ENCODE measurements at places on chromosomes 5 and 9. TPM values are rescaled to one million over a fixed set of nuclear protein-coding genes. Genes with fewer than 3 reads are reported as not detected.

- DNase-seq, result no peak
Measured at GRCh38 chr5:155839251-155840037, 487.5 kb upstream of the SGCD start.

GRCh38 chr5:138574744-138575193, 432 bp downstream of the HSPA9 start:
- DNase-seq, result no peak

- DNase-seq, result no peak
Measured at GRCh38 chr5:51997949-51998348, 614.7 kb downstream of the ISL1 start.

The SLCO6A1 gene
- 2.0 TPM for total RNA-seq

GRCh38 chr5:167511-167910, 23.8 kb upstream of the LRRC14B start:
- DNase-seq, result no peak

GRCh38 chr9:114633438-114634089, 22.5 kb downstream of the TMEM268 start:
- DNase-seq, result no peak

The HAVCR2 gene
- 0.62 TPM for total RNA-seq

GRCh38 chr5:143168171-143168741, 235.2 kb downstream of the NR3C1 start:
- DNase-seq, result no peak

- DNase-seq, result no peak
Measured at GRCh38 chr9:86046071-86046636, 53.2 kb downstream of the GOLM1 start.

GRCh38 chr5:140312067-140312790, 9.3 kb upstream of the PFDN1 start:
- DNase-seq, result no peak

The IFNB1 gene
- total RNA-seq, result not detected

The IER5L gene
- 21.8 TPM for total RNA-seq

DNA sequence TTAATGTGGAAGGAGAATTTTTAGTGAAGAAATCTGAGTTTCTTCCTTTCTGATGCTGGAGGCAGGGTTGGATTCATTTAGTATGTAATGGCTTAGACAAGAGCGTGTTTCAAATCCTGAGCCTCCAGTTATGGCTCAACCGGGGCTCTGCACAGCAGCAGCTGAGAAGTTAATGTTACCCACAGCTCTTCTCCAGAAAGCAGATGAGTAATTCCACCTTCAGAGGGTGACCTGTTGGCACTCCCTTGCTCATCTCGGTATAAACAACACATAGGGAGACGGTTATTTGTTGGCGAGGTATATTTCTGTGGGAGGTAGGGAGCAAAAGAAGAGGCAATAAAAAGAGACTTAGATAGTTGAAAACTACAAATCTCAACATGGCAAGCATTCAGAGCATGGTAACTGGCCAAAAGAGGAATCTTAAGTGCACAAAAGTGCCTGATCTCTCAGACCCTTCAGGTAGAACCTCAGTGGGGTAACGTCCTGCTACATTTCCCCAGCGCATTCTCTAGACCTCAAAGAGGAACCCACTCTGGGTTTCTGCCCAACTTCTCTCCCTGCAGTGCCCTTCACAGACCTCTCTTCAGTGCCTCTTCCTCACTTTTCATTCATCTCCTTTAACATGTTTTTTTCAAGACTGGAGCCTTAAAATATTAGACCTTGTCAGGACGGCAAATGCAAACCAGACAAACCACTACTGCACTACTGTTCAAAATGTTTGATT, 417.5 kb upstream of the ADAMTSL1 start:
- no peak for DNase-seq

GRCh38 chr5:53427965-53428364, 52.5 kb upstream of the FST start:
- DNase-seq, result no peak

DNA sequence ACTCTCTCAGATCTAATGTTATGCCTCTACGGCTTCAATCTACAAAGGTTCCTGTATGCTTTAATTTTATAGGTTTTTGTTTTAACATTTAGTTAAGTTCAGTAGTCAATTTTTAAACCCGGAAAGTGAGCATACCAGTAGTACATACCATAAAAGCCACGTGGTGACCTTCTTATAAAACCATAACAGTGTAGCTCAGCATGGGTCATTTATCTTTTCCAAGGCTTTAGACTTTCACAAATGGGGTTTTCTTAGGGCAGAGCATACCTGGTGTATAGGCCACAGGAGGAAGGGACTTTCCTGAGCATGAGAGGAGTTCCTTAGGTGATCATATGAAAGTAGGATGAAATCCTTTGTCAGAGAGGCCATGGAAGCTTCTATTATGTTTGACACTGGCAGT, 23.2 kb downstream of the ECM2 start:
- no peak for DNase-seq

- DNase-seq, result no peak
Measured at GRCh38 chr5:72151169-72151568, 43.9 kb downstream of the MAP1B start.

GRCh38 chr5:34774139-34774538, 64.8 kb upstream of the TTC23L start:
- DNase-seq, result no peak

The FABP6 gene
- 0.55 TPM for total RNA-seq

The AQP7 gene
- 4.4 TPM for total RNA-seq

- no peak for DNase-seq
Measured at GRCh38 chr9:137212520-137212919, 7.0 kb downstream of the NDOR1 start.

DNA sequence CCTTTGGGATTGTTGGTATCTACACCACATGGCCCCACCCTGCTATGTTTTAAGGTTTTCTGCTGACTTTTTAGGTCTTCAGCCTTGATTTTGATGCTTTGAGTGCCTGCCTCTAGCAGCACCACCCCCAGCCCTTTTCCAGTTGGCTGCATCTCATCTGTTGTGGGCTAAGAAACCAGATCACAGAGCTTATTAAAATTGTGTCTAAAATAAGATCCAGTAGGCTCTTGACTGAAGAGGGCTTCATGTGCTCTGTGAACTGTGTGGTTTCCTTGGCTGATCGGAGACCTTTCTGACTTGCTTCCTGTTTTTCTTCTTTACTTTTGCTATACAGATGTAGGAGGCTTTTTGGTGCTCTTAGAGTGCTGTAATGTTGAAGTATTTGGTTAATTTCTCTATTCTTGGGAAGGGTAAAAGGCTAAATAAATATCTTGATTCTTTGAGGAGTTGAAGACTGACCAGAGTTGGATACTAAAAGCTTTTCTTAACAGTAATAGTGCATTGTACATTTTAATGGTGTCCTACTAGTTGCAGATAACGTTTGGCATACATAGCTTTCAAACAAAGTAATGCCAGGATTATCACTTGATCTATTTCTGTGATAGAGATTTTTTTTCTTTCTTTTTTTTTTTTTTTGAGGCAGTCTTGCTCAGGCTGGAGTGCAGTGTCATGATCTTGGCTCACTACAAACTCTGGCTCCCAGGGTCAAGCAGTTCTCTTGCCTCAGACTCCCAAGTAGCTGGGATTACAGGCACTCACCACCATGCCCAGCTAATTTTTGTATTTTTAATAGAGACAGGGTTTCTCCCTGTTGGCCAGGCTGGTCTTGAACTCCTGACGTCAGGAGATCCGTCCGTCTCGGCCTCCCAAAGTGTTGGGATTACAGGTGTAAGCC, 4.5 kb downstream of the UBE2D2 start:
- DNase-seq, result no peak

The ASPN gene
- total RNA-seq, result not detected

GRCh38 chr5:137078171-137078665, 420.9 kb downstream of the SPOCK1 start:
- DNase-seq, result no peak

DNA sequence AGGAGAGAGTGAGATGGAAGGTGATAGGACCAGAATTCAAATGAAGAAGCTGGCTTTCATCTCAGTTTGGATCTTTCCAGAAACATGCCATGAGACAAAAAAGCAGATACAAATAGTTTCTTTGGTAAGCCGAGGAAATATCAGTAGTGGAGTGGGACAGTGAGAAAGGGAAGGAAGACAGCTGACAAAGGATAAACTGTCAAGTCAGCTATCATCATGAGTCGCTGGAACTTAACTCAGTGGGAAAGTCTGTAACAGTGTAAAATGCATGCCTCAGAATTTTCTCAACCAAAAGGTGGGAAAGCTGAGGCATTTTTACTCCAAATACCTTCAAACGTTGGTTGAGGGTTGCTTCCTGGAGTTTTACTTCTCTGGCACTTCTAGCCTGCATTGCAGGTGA, 129.8 kb downstream of the PLPPR1 start:
- DNase-seq, result no peak

- no peak for DNase-seq
Measured at GRCh38 chr5:14669975-14670374, 5.5 kb downstream of the OTULIN start.

The THBS4 gene
- 5.6 TPM for total RNA-seq

The EQTN gene
- 1.1 TPM for total RNA-seq

DNA sequence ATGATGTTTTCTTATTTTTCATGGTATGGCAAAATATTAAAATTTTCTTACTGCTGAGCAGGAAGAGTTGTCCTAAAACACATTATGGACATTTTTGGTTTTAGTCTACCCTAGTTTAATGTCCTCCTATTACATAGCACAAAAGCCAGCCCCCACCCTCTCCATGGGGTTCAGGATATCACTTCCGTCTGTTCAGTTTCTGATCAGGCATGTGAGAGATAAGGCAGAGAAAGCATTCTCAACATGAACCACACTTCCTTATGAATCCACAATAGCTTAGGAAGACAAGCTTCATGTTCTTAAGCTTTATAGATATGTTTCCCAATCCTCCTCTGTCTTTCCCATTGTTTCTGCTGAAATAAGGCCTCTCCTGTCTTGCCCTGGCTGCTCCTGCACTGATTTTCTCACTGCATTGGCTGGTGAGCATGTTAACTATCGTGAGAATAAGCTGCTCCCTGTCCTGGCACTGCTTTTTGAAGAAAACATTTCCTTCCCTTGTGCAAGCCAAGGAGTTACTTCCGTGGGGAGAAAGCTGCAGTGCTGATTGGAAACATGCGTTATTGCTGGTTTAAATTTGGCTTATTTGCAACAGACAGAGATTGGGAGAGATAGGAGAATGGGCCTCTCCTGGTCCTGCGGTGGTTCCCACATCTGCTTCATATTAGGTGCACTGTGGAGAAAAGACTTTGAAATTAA, 260.3 kb upstream of the RPS23 start:
- DNase-seq, result no peak

The RETREG1 gene
- total RNA-seq, result 8.0 TPM

The CCDC192 gene
- total RNA-seq, result 0.60 TPM

- no peak for DNase-seq
Measured at GRCh38 chr5:171619196-171619595, 166.4 kb upstream of the SMIM23 start.

- DNase-seq, result no peak
Measured at GRCh38 chr9:105662184-105663104, at the start of gene TAL2. TAL2 (plus strand) TSS chr9:105662457; CDS start chr9:105662497, 40 bp downstream.
